ENCODE measurements at places on chromosomes 3 and 15.

DNA sequence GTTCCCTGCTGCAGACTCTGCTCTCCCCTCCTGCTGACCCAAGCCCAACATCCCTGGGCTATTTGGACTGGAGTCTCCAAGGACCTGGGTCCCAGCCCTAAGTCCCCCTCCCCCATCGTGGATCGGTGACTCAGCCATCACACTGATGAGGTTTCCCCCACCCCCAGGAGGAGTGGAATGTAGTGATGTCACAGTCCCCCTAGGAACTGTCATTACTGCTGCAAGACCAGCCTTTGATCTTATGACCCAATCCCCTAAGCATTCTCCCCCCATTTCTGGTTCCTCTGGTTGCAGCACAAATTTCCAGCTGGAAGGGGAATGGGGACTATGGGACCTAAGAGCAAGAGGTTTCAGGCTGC is 63.4 kb upstream of the CSPG4 start:
- DNase-seq: no peak

GRCh38 chr3:148367756-148368155 is 329.9 kb upstream of the AGTR1 start:
- no peak for DNase-seq

GRCh38 chr3:101829437-101829830 is 19.9 kb upstream of the NFKBIZ start:
- DNase-seq: no peak

DNA sequence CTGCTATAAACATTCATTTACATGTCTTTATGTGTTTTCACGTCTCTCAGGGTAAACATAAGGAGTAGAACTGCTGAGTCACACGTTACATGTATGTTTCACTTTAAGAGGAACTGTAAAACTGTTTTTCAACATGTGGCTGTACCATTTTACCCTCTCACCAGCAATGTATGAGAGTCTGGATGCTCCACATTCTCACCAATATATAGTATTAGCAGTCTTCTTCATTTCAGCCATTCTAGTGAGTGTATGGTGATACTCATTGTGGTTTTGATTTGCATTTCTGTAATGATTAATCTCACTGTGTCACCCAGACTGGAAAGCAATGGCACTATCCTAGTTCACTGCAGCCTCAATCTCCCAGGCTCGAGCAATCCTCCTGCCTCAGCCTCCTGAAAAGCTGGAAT is 37.1 kb downstream of the PHC3 start:
- DNase-seq: no peak

- DNase-seq: no peak
Observed at GRCh38 chr15:40680151-40680550, 14.8 kb upstream of the RAD51 start.

- no peak for DNase-seq
Observed at GRCh38 chr3:194277104-194277785, 73.9 kb downstream of the CPN2 start.

DNA sequence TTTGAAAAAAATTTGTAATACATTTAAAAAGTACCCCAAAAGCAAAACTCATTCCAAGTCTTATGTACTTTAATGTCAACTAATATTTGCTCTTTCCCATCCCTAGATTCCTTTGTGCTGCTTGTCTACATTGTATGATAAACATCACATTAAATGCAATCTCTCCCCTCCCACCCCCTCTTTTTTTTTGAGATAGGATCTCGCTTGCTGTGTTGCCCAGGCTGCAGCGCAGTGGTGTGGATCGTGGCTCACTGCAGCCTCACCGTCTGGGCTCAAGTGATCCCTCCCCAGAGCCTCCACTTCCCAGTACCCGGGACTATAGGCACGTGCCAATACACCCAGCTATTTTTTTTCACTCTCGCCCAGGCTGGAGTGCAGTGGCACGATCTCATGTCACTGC is 12.6 kb downstream of the MAP2K1 start:
- no peak for DNase-seq

GRCh38 chr15:39244776-39245175 is 336.1 kb upstream of the THBS1 start:
- DNase-seq: no peak

DNA sequence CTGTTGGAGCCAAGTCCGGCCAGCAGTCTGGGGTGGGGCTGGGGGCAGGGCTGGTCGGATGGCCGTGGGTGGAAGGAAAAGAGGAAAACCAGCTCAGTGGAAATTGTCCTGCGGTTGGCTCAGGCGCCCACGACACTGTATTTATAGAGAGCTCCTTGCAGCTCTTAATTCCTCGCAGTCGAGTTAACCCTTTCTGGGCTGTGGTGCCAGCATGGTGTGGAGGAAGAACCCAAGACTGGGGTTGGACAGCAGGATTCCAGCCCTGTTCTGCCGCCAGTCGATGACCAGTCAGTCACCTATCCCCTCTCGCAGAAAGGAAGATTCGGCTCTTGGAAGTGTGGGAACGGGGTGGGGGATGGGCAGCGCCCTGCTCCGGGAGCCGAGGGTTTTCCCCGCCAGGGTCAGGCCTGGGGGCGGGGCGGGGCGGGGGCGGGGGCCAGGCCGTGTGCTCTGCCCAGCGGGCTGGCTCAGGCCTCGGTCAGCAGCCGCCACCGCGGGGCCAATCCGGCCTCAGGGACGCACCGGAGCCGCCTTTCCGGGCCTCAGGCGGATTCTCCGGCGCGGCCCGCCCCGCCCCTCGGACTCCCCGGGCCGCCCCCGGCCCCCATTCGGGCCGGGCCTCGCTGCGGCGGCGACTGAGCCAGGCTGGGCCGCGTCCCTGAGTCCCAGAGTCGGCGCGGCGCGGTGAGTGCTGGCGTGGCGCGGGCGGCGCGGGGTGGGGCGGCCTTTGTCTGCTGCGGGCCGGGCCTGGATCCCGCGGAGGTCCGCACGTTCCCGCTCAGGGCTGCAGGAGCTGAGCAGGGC is at the start of gene CD276:
Gene CD276, plus strand, starts transcription at position 607 of the 804 bp plus-strand sequence. CDS start 15,257 bp downstream, outside the sequence.
- DNase-seq: peak; percentile 3

- DNase-seq: no peak
Observed at GRCh38 chr3:133703915-133704314, 42.2 kb upstream of the TOPBP1 start.

DNA sequence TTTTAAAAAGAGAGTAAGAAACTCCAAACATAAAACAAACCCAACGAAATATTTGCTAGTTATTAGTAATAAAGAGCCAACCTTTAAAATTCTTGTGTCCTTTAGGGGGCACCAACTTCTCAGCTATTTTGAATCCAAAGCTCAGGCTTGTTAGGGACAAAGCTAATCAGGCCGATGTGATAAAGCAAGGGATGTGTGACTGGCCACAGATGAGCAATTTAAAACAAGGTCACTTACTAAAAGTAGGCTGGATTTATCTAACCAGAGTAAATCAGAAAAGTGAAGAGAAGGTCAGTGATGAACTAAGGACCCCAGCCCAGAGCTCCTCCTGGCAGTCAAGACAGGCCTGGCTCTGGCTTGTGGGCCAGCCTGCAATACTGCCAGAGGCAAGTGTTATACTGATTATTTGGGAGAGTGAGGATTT is 108.5 kb downstream of the CYP19A1 start:
- no peak for DNase-seq

DNA sequence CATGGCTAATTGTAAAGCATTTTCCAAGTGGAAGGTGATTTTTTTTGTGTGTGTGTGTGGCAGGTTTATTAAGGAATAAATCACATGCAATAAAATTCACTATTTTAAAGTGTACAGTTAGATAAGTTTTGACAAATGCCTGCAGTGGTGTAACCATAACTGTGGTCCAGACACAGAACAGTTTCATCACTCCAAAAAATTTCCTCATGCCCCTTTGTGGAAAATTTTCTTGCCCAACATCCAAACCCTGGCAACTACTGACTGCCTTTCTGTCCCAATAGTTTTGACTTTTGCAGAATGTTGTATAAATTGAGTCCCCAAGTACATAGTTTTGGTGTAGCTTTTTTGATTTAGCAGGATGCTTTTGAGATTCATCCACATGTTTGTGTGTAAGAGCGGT is 135.1 kb upstream of the KLHL25 start:
- DNase-seq: no peak

- DNase-seq: peak; percentile 29
Observed at GRCh38 chr3:187833799-187834578, 88.7 kb upstream of the BCL6 start.

GRCh38 chr3:25495726-25496253 is 67.7 kb downstream of the RARB start:
- no peak for DNase-seq

DNA sequence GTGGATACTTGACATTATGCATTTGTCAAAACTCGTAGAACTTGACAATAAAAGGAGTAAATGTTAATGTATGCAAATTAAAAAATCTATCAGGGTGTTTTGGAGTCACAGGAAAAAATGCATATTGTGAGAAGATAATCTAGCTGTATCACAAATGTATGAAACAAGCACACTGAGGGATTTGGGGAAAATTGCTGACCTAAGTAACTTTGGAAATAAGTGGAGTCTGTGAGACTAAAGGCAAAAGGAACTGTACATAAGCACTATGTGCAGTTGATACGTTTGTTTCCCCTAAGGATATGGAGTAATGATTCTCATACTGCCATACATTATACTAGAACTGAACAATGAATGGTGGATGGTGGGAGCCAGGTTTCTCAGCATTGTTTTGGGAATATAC is 43.2 kb upstream of the WDR72 start:
- DNase-seq: no peak

DNA sequence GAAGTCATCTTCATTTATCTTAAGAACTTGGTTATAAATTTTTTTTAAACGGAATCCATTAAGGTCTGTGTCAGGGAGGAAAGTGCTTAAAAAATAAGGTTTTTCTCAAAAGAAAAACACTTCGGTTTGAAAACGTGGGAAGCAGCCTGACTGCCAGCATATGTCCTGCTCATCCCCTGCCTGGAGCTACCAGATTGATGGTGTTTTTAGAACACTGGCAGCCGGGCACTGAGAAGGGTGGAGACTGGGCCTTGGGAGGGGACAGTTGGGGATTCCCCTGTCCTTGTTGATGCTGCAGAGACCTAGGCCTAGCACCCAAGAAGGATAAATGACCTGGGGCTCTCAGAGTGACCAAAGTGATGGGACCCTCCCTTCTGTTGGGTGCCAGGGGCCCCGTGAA is 296.9 kb downstream of the EPHB1 start:
- no peak for DNase-seq

DNA sequence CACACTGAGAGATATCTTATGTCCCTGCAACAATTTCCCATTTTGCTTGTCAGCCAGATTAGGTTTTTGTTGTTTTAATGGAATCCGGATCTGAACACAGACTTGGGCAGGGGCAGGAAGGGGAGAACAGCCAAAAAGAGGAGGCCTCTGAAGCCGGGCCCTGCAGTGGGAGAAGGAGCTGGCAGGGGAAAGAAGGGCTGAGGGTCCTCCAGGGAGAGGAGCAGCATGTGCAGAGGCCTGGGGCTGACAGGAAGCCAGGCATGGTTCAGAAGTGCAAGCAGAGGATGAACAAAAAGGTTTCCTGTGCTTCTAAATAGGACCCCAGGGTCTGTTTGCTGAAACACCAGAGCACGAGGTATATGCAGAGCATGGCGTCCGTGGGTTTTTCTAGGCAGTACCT is 49.1 kb upstream of the POMGNT2 start:
- DNase-seq: no peak

DNA sequence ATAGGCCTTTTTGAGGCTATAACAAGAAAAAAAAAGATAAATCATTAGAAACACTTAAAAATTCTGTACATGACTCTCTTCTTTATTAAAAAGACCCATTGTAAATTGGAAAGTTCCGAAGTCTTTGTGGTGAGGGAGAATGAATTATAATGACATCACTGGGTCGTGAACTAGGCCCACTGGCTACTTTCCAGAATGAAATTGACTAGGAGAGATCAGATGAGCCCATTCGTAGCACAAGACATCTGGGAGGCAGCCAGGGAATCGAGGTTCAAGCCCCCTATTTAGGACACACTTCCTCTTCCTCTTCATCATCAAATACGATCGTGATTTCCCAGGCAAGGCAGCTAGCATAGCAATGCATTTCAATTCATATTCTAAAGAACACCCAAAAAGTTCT is 889.8 kb upstream of the NR2F2 start:
- DNase-seq: no peak

DNA sequence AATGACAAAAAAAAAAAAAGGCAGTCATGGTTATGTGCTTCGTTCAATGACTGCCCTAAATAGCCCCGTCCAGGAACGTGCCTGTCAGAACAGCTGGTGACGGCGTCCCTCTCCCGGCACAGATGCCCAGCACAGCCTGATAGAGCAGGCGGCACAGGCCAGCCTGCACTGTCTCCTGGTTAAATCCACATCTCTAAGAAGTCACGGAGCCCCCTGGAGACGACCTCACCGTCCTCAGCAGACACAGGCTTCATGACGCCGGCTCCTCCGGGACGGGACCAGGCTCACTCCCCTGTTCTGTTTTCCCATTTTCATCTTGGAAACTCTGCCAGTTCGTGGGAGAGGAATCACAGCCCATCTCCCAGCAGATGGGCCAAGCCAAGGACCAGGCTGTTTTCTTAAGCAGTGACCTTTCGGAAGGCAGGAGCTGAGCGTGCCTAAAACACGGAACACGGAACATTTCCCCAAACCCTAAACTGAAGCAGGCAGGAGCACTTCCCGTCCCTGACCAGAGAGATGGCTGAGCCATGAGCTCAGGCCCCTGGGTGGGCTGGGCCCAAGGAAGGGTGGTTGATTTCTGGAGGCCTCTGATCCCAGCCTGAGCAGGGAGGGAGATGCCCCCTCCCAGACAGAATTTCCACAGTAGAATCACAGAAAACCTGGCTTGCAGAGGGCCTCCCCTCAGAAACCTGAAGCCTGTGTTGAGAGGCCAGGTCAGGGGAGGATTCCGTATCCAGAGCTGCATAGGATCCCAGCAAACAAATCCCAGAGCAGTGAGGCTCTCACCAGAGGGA is 35.9 kb downstream of the ADCY5 start:
- DNase-seq: no peak

DNA sequence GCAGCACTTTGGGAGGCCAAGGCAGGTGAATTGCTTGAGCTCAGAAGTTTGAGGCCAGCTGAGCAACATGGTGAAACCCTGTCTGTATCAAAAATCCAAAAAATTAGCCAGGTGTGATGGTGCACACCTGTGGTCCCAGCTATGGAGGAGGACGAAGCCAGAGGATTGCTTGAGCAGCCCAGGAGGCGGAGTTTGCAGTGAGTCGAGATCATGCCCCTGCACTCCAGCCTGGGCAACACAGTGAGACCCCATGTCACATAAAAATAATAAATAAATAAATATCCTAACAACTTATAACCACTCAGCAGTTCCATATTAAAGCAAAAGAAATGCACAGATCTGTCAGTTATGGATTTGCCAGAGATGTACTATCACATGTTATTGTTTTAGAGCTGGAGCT is 62.6 kb downstream of the LMLN start:
- no peak for DNase-seq

GRCh38 chr15:44426975-44427755 is at the start of gene CTDSPL2:
CTDSPL2 (plus strand) TSS chr15:44427629; CDS start chr15:44459015, 31,386 bp downstream.
- DNase-seq: peak; percentile 93

- DNase-seq: no peak
Observed at GRCh38 chr3:46127503-46127902, 80.6 kb downstream of the CCR1 start.

- DNase-seq: no peak
Observed at GRCh38 chr3:104610730-104611652, 755.7 kb upstream of the ALCAM start.

Data from stimulated activated naive CD4-positive, alpha-beta T cell treated with Interleukin-2 at 50 U/mL for 16 hours (primary cell).